ENCODE measurements at places on chromosomes 6 and 20. TPM values are rescaled to one million over a fixed set of nuclear protein-coding genes. Genes with fewer than 3 reads are reported as not detected.

Gene MAPK13
- total RNA-seq, result 0.45 TPM

Gene MYCT1
- not detected for total RNA-seq

Gene CMTR1
- total RNA-seq, result 15.9 TPM

Gene FAM83C
- total RNA-seq, result 0.14 TPM

Gene SLC35D3
- 0.05 TPM for total RNA-seq

Gene SALL4
- 2.0 TPM for total RNA-seq

Gene MATN4
- total RNA-seq, result 0.16 TPM

Gene LGSN
- total RNA-seq, result 2.0 TPM

Gene SAMD10
- total RNA-seq, result not detected

Gene SCGN
- 0.36 TPM for total RNA-seq

Gene JAG1
- 37.5 TPM for total RNA-seq

Gene PSORS1C2
- total RNA-seq, result not detected

Gene NKX2-4
- not detected for total RNA-seq

Gene FAM209B
- 0.40 TPM for total RNA-seq

Gene TSPO2
- not detected for total RNA-seq

Gene MAFB
- 0.15 TPM for total RNA-seq

Gene LY6G5C
- 1.3 TPM for total RNA-seq

Gene F13A1
- not detected for total RNA-seq

Gene SEMG1
- total RNA-seq, result not detected

Gene FAM83D
- 69.8 TPM for total RNA-seq

Gene AKAP12
- 158 TPM for total RNA-seq

Gene ATG5
- 25.2 TPM for total RNA-seq

Gene CCR6
- total RNA-seq, result not detected

Gene ANKEF1
- total RNA-seq, result 5.8 TPM

Gene INSM1
- total RNA-seq, result not detected

Gene EXOC2
- 11.1 TPM for total RNA-seq

Gene CFB
- 1.7 TPM for total RNA-seq

Gene ZC3H12D
- 0.12 TPM for total RNA-seq

Gene SLC35A1
- total RNA-seq, result 9.0 TPM

Gene CD93
- not detected for total RNA-seq

Gene LY86
- not detected for total RNA-seq

Gene DBNDD2
- total RNA-seq, result 28.0 TPM

Gene SLC22A3
- total RNA-seq, result 47.2 TPM

Gene STX11
- total RNA-seq, result 2.7 TPM

Gene WDR27
- total RNA-seq, result 10.7 TPM

Gene MYLK4
- 0.10 TPM for total RNA-seq

Gene NKAIN2
- not detected for total RNA-seq

Gene SPATS1
- not detected for total RNA-seq

Gene LINC00237
- not detected for total RNA-seq

Gene SLC17A1
- total RNA-seq, result not detected

Gene C6orf15
- 0.09 TPM for total RNA-seq

Gene HCRTR2
- total RNA-seq, result not detected

Gene BTN1A1
- total RNA-seq, result not detected

Gene POM121L2
- total RNA-seq, result not detected

Gene FLRT3
- total RNA-seq, result 1.9 TPM

Gene BAK1
- 43.4 TPM for total RNA-seq

Gene CCN5
- total RNA-seq, result 27.9 TPM

Gene TNFRSF21
- 13.3 TPM for total RNA-seq

Gene BCLAF1
- 98.3 TPM for total RNA-seq

Gene WFDC5
- total RNA-seq, result not detected

Gene EMILIN3
- 0.40 TPM for total RNA-seq

Gene PREX1
- total RNA-seq, result 13.6 TPM

Gene MYB
- total RNA-seq, result 0.83 TPM

Gene MYBL2
- 80.6 TPM for total RNA-seq

Gene CDH22
- total RNA-seq, result not detected

Gene CTCFL
- not detected for total RNA-seq
